ENCODE measurements at places on chromosomes 16 and 17. TPM values are rescaled to one million over a fixed set of nuclear protein-coding genes. Genes with fewer than 3 reads are reported as not detected.
A peak's percentile ranks its signal among the peaks of the same experiment; 100 is the strongest.

The KRTAP4-4 gene
- not detected for total RNA-seq

The LRRC75A gene
- total RNA-seq = 1.6 TPM

The EXOC3L1 gene
- total RNA-seq = 0.34 TPM

The CD2BP2 gene
- 104 TPM for total RNA-seq

The CNEP1R1 gene
- total RNA-seq = 21.9 TPM

The PMFBP1 gene
- total RNA-seq = 0.39 TPM

The HEATR9 gene
- total RNA-seq = not detected

The CDRT15L2 gene
- total RNA-seq = not detected

The NUDT7 gene
- total RNA-seq = 5.6 TPM

The DNAI2 gene
- total RNA-seq = 0.12 TPM

The TEX19 gene
- not detected for total RNA-seq

The TP53 gene
- 172 TPM for total RNA-seq

The FOXN1 gene
- total RNA-seq = not detected

The SOX8 gene
- 0.61 TPM for total RNA-seq

- DNase-seq = no peak
- H3K4me1 ChIP-seq = peaks cover 64% of the 10 kb centered on the region
- H3K27me3 ChIP-seq = no peaks in the 10 kb centered on the region
- peaks cover 3% of the 10 kb centered on the region for H3K36me3 ChIP-seq
- no peak overlapping the region for H3K4me3 ChIP-seq
Measured at GRCh38 chr16:20941636-20941926, 41.0 kb downstream of the LYRM1 start.

DNA sequence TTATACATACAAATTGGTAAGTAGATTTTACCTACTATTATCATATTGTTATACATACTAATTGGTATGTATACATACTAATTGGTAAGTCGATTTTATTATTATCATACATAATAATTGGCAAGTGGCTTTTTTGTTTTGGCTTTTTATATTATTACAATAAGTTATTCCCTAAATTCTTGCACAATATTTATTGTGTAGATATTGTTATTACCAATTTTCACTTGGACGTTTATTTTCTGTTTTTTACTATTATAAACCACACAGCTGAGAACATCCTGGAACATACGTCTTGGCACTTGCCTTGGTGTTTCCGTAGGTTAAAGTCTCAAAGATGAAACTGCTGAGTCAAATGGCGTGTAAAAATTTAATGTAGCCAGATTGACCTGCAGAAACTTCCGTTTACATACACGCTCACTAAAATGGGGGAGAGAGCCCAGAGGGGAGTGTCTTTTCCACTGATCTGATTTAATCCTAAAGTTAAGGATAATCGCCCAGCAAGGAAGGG lies 18.9 kb downstream of the GNGT2 start:
- DNase-seq = no peak
- peaks cover 49% of the 10 kb centered on the region for H3K4me1 ChIP-seq
- no peaks in the 10 kb centered on the region for H3K36me3 ChIP-seq
- peaks cover 8% of the 10 kb centered on the region for H3K27me3 ChIP-seq

- DNase-seq = no peak
- no peaks in the 10 kb centered on the region for H3K27me3 ChIP-seq
- no peak overlapping the region for H3K27ac ChIP-seq
- H3K36me3 ChIP-seq = no peaks in the 10 kb centered on the region
- no peaks in the 10 kb centered on the region for H3K4me1 ChIP-seq
- H3K4me3 ChIP-seq = no peak overlapping the region
Measured at GRCh38 chr17:41625602-41626001, 1.2 kb upstream of the KRT17 start.

GRCh38 chr16:14522671-14523070 lies 107.4 kb downstream of the PARN start:
- no peak for DNase-seq
- H3K4me3 ChIP-seq = no peak overlapping the region
- H3K36me3 ChIP-seq = no peaks in the 10 kb centered on the region
- H3K4me1 ChIP-seq = peaks cover 5% of the 10 kb centered on the region
- no peaks in the 10 kb centered on the region for H3K27me3 ChIP-seq

DNA sequence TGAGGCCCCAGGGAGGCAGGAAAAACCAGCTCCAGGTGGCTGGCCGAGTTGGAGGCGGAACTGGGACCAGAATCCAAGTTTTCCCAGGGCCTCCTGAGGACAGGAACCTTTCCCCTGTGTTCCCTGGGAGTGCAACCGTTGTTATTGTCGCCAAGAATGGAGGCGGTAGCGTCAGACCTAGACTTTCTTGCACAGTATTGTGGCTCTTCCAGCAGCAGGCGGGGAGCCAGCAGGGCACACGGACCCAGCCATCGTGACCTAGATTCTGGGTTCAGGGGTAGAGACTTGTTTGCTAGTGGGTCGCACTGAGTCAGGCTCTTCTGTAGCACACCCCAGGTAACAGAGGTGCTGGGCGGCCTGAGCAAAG lies 667 bp upstream of the KIF19 start:
- no peak for DNase-seq
- peak overlapping the region; percentile 58 for H3K4me3 ChIP-seq
- peaks cover 22% of the 10 kb centered on the region for H3K4me1 ChIP-seq
- no peak overlapping the region for H3K27ac ChIP-seq
- peaks cover 39% of the 10 kb centered on the region for H3K27me3 ChIP-seq
- no peaks in the 10 kb centered on the region for H3K36me3 ChIP-seq

GRCh38 chr16:50270510-50271147 lies 4.3 kb downstream of the ADCY7 start:
- peaks cover 94% of the 10 kb centered on the region for H3K4me1 ChIP-seq
- peaks cover 19% of the 10 kb centered on the region for H3K36me3 ChIP-seq
- DNase-seq = no peak
- no peak overlapping the region for H3K27ac ChIP-seq

- no peak for DNase-seq
- H3K36me3 ChIP-seq = no peaks in the 10 kb centered on the region
- H3K4me1 ChIP-seq = no peaks in the 10 kb centered on the region
- no peaks in the 10 kb centered on the region for H3K27me3 ChIP-seq
- H3K27ac ChIP-seq = peak overlapping the region; percentile 78
Measured at GRCh38 chr16:65754820-65755691, 611.4 kb upstream of the CDH5 start.

DNA sequence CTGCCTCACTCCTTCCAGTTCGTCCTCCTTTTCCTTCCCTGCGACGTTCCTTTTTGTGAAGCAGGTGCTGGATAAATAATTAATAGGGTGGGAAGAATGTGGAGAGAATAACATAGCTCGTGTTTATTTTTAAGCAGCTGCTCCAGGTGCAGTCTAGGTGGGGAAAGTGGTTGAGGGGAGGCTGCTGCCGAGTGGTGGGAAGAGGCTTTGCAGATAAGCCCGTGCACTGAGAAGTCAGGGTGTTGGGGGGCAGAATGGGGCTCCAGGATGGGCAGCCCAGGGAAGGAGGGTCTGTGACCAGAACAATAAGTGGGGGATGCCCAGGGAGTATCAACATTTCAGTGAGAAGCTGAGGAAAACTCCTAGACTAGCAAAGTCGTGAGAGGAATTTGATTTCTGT lies 300.5 kb downstream of the CPPED1 start:
- H3K27me3 ChIP-seq = no peaks in the 10 kb centered on the region
- no peak overlapping the region for H3K27ac ChIP-seq
- H3K36me3 ChIP-seq = no peaks in the 10 kb centered on the region
- peaks cover 15% of the 10 kb centered on the region for H3K4me1 ChIP-seq
- DNase-seq = no peak

- no peaks in the 10 kb centered on the region for H3K36me3 ChIP-seq
- H3K27ac ChIP-seq = no peak overlapping the region
- H3K4me3 ChIP-seq = no peak overlapping the region
- H3K4me1 ChIP-seq = peaks cover 16% of the 10 kb centered on the region
Measured at GRCh38 chr17:74639704-74640151, 16.2 kb upstream of the CD300E start.

DNA sequence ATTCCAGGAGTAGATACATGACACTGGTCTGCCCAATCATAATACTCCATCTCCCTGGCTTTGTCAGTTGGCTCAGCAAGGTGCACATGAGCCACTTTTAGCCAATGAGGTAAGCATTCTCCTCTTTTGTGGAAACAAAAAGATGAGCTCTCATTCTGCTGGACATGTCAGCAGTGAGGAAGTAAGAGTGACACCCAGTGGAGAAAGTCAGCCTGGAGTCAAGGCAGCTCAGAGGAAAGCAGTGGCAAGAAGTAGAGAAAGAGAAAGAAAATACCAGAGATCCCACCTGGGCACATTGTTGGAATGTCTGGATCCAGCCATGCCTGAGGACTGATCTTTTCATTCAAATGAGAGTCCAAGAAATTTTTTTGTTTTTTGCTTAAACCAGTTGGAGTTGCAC lies 496.9 kb upstream of the C16orf82 start:
- peak; percentile 7 for DNase-seq
- no peak overlapping the region for H3K27ac ChIP-seq
- no peak overlapping the region for H3K4me3 ChIP-seq
- peaks cover 17% of the 10 kb centered on the region for H3K4me1 ChIP-seq

- no peaks in the 10 kb centered on the region for H3K36me3 ChIP-seq
- H3K27me3 ChIP-seq = peaks cover 5% of the 10 kb centered on the region
- no peak for DNase-seq
- H3K27ac ChIP-seq = no peak overlapping the region
- no peak overlapping the region for H3K4me3 ChIP-seq
Measured at GRCh38 chr17:57006040-57006439, 28.1 kb downstream of the SCPEP1 start.

GRCh38 chr16:77113835-77114234 lies 77.2 kb upstream of the MON1B start:
- no peak for DNase-seq
- H3K36me3 ChIP-seq = no peaks in the 10 kb centered on the region
- no peaks in the 10 kb centered on the region for H3K27me3 ChIP-seq

GRCh38 chr17:8153031-8153451 lies 837 bp upstream of the PER1 start:
- peaks cover 2% of the 10 kb centered on the region for H3K36me3 ChIP-seq
- H3K4me1 ChIP-seq = peaks cover 37% of the 10 kb centered on the region
- no peak for DNase-seq
- peak overlapping the region; percentile 98 for H3K27ac ChIP-seq

DNA sequence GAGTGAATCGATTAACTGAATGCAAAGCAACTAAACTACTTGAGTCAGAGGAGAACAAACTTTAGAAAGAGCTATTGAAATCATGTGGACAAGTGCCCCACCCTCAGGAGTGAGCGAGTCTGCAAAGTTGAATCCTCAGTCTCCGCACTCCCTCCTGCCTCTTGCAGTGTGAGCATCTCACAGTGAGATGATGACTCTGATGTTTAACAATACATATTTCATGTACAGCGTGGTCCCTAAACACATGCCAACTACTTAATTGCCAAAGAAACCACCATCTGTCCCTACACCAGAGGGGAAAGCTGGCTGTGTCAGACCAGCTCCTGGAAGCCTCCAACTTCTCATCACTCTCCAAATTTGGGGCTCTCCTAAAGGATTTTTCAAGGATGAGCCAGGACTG lies 31.2 kb downstream of the PIMREG start:
- no peak overlapping the region for H3K4me3 ChIP-seq
- no peaks in the 10 kb centered on the region for H3K27me3 ChIP-seq
- no peak overlapping the region for H3K27ac ChIP-seq
- no peak for DNase-seq
- H3K4me1 ChIP-seq = no peaks in the 10 kb centered on the region

- H3K36me3 ChIP-seq = peaks cover 20% of the 10 kb centered on the region
- peaks cover 26% of the 10 kb centered on the region for H3K4me1 ChIP-seq
- no peak overlapping the region for H3K27ac ChIP-seq
Measured at GRCh38 chr16:4411684-4412083, 4.7 kb downstream of the CORO7 start.

DNA sequence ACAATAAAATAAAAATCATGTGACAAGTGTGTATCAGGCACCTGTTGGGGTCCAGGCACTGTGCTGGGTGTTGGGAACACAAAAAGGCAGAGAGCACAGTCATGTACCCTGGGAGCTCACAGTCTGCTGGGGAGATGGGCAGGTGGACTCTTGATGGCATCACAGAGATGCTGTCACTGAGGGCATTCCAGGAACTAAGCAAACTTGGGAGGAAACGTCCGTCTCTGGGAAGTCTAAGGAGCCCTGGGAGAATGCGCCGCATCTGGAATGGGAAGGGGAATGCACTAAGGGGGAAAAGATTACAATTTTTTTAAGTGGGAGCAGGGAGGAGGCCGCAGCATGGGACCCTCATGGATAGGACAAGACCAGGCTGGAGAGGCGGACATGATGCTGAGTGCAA lies 80.9 kb upstream of the ZNF423 start:
- H3K27me3 ChIP-seq = no peaks in the 10 kb centered on the region
- H3K36me3 ChIP-seq = no peaks in the 10 kb centered on the region
- H3K4me3 ChIP-seq = no peak overlapping the region
- H3K27ac ChIP-seq = no peak overlapping the region
- DNase-seq = no peak

- no peaks in the 10 kb centered on the region for H3K36me3 ChIP-seq
- H3K27ac ChIP-seq = no peak overlapping the region
- H3K4me1 ChIP-seq = peaks cover 14% of the 10 kb centered on the region
- no peaks in the 10 kb centered on the region for H3K27me3 ChIP-seq
- no peak for DNase-seq
Measured at GRCh38 chr17:14361470-14361869, 60.6 kb downstream of the HS3ST3B1 start.

GRCh38 chr16:81790830-81791435 lies 11.8 kb downstream of the PLCG2 start:
- no peak for DNase-seq
- H3K36me3 ChIP-seq = peaks cover 5% of the 10 kb centered on the region
- H3K4me1 ChIP-seq = no peaks in the 10 kb centered on the region
- no peak overlapping the region for H3K27ac ChIP-seq
- no peak overlapping the region for H3K4me3 ChIP-seq

GRCh38 chr16:11333702-11334101 lies 11.6 kb upstream of the RMI2 start:
- H3K36me3 ChIP-seq = no peaks in the 10 kb centered on the region
- peaks cover 31% of the 10 kb centered on the region for H3K4me1 ChIP-seq
- H3K27me3 ChIP-seq = peaks cover 9% of the 10 kb centered on the region
- H3K4me3 ChIP-seq = no peak overlapping the region
- no peak overlapping the region for H3K27ac ChIP-seq
- no peak for DNase-seq

- no peaks in the 10 kb centered on the region for H3K27me3 ChIP-seq
- H3K4me3 ChIP-seq = peak overlapping the region; percentile 6
- no peak for DNase-seq
- peaks cover 15% of the 10 kb centered on the region for H3K4me1 ChIP-seq
- peak overlapping the region; percentile 69 for H3K27ac ChIP-seq
Measured at GRCh38 chr16:69157196-69157595, 24.7 kb downstream of the UTP4 start.

- H3K4me3 ChIP-seq = no peak overlapping the region
- DNase-seq = no peak
- peaks cover 6% of the 10 kb centered on the region for H3K36me3 ChIP-seq
- peaks cover 18% of the 10 kb centered on the region for H3K4me1 ChIP-seq
Measured at GRCh38 chr16:30925632-30925987, 2.2 kb downstream of the FBXL19 start.

Measured in activated T-helper 1 cell treated with anti-CD3 and anti-CD28 coated beads, Interleukin-12 subunit alpha, Interleukin-12 subunit beta, Interleukin-2, Interleukin-4 antibody, amounts not matched to agents 30 ng/mL and 10 ng/mL and 1 ng/mL, durations not matched to agents 14 hours and 24 hours and 36 hours (primary cell).